ENCODE measurements at places on chromosomes 12 and 14.

GRCh38 chr12:60977966-60978365 is 1282.2 kb upstream of the USP15 start:
- DNase-seq, result no peak

DNA sequence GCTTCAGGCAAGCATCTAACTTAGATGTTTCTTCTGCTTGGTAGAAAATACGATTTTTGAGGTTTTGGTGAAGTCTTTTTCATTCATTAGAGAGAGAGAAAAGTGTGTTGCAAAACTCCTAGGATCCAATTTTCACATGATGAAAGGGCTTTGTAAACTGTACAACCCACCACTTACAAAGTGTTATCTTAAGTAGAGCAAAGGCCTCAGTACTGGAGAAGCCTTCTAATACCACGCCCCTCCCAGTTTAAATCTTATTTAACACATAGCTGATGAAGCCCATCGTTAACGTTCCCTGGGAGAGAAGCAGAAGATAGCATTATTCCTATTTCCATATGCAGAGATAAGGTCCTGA is 869 bp downstream of the APOLD1 start:
- no peak for DNase-seq

DNA sequence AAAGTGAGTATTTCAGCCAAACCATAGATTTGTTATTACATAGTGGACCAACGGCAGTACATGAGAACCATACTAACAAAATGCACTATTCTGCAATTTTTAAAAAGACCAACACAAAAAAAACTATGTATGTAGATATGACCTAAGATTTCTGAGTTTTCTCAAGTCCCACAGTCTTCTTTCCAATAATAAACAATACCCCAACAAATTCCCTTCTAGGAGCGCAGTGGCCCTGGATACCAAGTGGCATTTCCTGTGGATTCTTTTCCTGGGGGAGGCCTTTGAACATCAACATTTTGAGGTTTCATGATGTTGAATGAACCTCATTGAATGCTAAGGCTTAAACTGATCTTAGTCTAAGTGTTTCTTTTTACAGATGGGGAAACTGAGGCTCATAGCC is 210.5 kb downstream of the BCAT1 start:
- no peak for DNase-seq

DNA sequence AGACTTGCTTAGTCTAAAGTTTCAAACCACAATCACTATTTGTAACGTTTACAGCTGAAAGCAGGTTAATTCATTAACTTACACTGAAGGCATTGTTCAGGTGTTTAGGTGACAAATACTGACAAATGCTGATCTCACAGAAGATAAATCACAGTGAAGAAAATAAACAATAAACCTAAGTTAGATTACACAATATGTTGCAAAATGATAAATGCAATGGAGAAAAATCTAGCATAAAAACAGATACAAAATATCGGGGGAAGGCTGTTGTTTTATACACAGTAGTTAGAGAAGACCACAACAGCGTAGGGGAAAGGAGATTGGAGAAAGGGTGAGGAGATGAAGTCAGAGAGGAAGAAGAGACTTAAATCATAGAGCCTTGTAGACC is 3.0 kb downstream of the SCAF11 start:
- no peak for DNase-seq

All from NCI-H524 treated with DMSO at 0.1 percent for 48 hours (cell line).